ENCODE measurements at places on chromosomes 16 and 17.

DNA sequence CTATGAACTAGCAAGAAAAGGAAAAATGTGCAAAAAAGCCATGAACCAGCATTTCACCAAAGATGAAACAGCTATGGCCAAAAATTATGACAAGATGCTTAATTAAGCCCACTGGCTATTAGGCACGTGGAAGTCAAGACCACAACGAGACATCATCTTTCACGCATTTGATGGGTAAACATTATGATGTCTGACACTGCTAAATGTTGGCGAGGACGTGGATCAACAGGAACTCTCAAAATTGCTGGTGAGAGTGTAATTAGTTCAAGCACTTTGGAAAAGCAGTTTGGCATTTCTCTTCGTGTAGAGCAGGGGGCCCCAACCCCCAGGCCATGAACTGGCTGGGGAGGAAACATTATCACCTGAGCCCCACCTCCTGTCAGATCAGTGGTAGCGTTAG lies 39.6 kb upstream of the ADGRG1 start:
- no peak for DNase-seq

DNA sequence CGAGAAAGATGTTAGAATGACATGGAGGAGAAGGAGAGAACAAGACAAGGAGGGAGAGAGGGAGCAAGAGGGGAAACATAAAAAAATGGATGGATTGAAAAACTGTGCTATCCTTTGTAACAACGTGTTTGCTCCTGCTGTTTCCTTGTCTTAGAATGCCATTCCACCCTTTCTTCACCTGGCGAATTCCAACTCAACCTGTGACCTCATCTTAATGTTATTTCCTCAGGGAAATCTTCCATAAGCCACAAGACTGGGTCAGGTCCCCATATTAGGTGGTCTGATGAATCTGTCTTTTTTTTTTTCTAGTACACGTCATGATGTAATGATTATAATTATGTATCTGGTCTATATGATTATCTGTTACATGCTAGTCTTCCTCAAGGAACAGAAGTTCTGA lies 195.0 kb upstream of the MAF start:
- no peak for DNase-seq

- no peak for DNase-seq
Measured at GRCh38 chr17:6969323-6969726, 26.5 kb upstream of the ALOX12 start.

GRCh38 chr16:86598607-86599565 lies 20.5 kb downstream of the FOXL1 start:
- DNase-seq, result no peak

Measured in thoracic aorta (tissue), 2 donors.